Stimulated activated CD4-positive, alpha-beta T cell treated with anti-CD3 and anti-CD28 coated beads, Interleukin-12 subunit alpha, Interleukin-12 subunit beta, amount 100 ng/mL, for 48 hours (primary cell): ENCODE measurements at places on chromosomes 16 and 17.

DNA sequence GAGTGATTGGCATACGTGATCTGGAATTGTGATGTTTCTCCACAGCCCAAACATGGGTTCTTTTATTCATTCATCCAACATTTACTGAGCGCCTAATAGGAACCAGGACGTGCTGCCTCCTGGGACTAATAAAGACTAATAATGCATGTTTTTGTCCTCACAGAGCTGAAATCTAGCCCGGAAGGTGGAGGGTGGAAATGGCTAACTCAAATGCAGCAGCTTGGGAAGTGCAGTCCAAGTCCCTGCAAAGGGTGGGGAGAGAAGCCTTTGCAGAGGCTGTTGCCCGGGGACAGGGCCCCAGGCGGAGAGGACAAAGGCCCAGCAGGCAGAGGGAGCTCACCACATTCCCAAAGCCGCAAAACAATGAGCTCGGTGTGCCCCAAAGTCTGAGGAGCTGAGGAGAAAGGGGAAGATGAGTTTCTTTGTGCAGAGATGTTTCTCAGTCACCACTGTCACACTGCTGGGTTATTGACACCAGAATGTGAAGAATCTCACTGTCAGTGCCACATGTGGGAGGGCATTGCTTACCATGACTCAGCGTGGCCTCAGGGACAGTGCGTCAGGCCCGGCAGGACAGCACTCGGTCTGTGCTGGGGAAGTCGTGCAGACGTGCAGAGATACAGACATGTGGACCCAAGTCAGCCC is 118.2 kb upstream of the CHMP6 start:
- no peak for DNase-seq

GRCh38 chr17:69857412-69857835 is 217.6 kb upstream of the KCNJ16 start:
- DNase-seq = no peak

- no peak for DNase-seq
These were observed 14.7 kb downstream of the CCR7 start for GRCh38 chr17:40550608-40551007.

DNA sequence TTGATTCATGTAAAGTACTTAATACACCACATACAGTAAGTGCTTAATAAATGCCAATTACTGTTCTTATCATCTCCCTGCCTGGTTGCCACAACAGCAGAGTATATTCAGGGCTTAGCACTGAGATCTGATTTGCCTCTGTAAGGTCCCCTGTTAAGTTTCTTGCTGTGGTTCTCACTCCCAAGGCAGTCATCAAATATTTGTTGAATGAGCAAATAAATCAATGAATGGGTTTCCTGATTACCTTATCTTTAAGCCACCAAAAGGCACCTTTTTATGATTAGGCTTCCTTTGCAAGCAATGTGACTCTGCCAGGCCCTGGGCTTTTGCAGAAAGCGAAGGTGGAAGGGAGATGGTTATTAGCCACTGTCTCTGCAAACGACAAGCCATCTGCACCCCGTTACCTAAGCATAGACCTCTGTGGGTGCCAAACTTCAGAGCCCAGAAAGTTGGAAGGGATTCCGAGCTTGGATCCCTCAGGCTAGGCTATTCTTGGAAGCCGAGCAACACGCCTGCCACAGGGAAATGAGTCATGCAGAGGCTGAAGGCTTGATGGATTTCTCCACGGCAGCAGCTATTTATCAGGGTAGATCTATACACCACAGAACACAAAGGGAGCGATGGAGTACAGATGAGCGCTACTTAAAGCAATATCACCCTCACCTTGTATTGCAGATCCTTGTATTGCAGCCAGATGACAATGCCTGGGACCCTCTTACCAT is 102.0 kb downstream of the GRIN2A start:
- DNase-seq = no peak

DNA sequence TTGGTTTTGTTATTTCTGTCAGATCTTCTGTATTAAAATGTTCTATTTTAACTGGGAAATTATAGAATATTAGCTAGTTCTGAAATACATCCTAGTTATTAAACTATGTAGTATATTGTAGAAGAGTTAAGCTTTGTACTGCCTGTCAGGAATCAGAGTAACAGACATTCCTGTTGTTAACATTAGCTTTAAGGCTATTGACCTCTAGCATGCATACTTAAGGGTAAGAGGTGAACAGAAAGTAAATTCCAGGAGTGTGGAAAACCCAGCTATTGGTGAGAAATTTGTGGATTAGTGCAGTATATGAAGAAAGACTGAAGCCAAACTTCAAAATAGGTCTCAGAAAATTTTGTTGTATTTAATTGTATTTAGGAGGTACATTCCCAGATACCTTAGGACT is 111.3 kb downstream of the CHD9 start:
- no peak for DNase-seq

- no peak for DNase-seq
These were observed 24.8 kb downstream of the CD300LF start for GRCh38 chr17:74687886-74688285.

GRCh38 chr16:9417898-9418297 is 326.5 kb downstream of the HAPSTR1 start:
- DNase-seq = no peak

DNA sequence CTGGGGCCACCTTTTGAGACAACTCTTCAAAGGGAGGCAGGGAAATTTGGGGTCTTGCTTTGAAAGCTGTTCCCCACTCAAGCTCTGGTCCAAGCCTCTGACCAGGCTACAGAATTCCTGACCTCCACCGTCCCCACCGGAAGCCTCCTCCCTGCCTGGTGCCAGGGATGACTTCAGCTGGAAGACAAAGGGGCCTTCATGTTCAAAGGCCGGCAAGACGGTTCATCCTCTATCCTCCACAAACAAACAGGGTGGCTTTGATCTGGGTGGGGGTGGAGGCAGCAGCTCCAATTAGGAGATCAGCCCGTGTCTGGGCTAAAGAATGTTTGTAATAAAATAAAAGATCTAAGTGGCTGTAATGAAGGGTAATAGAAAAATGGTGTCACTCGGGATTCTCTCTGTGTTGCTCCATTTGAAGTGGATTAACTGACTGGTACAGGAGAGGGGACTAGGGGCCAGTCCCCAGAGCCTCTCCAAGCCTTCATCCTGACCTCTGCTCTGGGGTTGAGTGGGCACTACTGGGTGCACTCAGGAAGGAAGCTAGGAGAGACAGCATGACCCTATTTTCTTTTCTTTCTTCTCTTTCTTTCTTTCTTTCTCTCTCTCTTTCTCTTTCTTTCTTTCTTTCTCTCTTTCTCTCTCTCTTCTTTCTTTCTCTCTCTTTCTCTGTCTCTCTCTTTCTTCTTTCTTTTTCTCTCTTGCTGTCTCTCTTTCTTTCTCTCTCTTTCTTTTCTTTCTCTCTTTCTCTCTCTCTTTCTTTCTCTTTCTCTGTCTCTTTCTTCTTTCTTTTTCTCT is 27.5 kb upstream of the NKD1 start:
- DNase-seq = no peak

- no peak for DNase-seq
These were observed 73.8 kb downstream of the SDR42E1 start for GRCh38 chr16:81937305-81938038.

GRCh38 chr16:78675312-78675711 is 575.9 kb downstream of the WWOX start:
- DNase-seq = no peak

DNA sequence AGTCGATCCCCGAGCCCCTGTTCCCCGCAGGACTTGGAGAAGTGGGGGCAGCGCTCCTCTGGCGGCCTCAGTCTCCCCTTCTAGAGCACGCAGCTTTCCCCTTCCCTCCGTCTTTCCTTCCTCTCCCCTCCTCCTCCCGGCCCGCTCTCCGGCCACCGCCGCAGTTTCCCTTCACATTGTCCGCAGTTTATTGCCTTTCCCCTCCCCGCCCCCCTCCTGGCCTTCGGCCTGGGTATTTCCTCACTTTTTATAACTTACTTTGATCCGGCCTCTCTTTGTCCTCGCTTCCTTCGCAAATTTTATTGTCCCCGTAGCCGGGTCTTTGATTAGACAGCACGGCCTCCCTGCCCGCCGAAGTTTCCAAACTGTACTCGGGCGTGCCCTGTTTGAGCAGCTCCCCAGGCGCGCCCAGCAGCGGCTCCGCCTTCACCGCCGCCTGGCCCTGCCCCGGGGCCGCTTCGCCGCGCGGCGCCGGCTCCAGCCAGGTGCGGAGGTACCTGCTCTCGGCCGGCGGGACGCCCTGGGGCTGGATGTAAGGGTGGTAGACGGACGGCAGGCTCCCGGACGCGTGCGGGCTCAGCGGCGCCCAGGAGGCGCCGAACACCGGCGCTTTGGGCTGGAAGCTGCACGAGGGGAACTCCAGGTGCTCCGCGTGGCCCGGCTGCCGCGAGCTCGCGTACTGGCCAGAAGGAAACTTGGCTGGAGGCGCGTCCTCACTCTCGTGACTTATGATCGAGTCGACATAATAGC is 488 bp downstream of the HOXB9 start:
- DNase-seq = no peak

DNA sequence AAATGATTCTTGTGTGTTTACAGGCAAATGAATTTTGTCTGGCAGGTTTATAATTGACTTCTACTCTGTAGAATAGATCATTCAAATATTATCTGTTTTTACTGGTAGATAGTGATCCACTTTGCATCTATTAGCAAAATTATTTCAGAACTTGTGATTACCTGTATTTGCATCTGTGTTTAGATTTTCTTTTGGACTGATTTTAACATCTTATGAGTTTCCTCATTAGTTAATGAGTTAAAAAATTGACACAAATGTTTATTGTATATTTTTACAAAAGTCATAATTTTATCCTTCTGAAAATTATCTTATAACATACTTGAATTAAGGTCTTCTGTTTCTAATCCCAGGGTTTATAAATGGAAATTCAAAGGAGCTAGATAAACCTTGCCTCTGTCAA is 132.0 kb upstream of the KCNJ16 start:
- DNase-seq = no peak

DNA sequence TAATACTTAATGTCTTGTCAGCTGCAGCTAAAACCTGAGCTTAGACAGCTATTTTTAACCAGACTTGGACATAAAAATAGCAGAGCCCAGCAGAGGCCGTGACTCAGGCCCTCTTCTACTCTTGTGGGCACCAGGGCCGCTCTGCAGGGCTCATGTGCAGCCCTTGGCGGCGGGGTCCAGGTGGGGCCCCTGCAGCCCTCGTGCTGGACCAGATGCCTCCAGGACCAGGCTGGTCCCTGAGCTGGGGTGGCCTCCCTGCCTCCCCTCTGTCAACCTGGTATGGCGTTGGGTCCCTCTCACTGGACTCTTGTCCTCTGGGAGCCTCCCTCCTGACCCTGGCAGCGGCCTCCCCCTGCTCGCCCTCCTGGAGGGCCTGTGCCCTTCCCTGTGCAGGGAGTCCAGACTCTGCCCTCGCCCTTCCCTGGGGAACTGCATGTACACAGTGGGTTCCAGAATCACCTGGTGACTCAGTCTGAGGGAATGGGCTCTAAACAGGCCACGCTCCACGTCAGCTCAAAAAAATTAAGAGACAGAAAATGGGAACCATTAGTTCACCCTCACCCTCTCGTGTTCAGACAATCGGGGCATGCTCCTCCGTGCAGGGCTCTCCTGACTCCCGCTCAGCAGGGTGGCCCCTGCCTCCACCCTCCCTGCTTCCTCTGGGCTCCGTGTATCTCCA is 9.7 kb downstream of the CDK5R1 start:
- no peak for DNase-seq

- DNase-seq = no peak
These were observed 269.4 kb downstream of the BCAS3 start for GRCh38 chr17:60947100-60947499.

DNA sequence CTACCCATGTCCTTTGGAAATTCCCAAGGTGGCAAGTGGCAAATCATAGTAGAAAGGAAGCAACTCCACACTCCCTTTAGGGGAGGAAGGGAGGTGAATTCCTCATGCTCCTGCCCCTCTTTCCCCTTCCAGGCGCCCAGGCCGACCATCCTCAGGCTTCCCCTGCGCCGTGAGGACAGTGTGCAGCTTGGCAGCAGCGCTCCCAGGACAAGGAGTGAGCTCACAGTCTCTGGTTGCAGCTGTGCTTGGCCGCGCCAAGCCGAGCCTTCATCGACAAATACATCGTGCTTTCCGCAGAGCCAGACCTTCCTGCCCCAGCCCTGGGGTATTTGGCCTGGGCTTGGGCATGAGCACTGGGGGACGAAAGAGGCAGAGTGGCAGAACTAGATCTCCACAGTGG is 112.6 kb downstream of the ENGASE start:
- no peak for DNase-seq

GRCh38 chr16:49854188-49854795 is 1.6 kb downstream of the ZNF423 start:
- no peak for DNase-seq

GRCh38 chr16:77885571-77886295 is 97.4 kb downstream of the VAT1L start:
- DNase-seq = no peak

GRCh38 chr17:73103641-73104335 is 11.3 kb upstream of the SLC39A11 start:
- no peak for DNase-seq

DNA sequence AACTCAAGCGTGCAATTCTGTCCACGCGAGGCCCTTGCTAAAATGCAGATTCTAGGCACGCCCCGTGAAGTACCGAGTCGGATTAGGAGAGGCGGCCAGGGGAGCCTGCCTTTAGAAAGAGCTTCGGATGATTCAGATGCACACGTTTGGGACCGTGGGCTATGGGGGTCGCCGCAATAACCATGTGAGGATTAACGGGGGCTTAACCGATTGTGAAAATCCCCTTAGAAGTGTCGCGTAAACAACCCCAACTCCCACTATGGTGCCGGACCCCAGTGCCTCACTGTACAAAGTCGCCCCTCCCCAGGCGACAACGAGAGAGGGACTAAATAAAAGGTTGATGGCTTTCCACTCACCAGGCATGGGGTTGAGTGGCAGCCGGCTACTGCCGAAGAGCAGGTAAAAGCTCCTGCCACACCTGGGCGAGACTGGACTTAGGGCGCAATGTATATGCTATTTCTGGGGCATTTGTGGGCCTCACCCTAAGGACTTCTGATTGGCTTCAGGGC is 635 bp upstream of the SP2 start:
- peak; percentile 4 for DNase-seq

DNA sequence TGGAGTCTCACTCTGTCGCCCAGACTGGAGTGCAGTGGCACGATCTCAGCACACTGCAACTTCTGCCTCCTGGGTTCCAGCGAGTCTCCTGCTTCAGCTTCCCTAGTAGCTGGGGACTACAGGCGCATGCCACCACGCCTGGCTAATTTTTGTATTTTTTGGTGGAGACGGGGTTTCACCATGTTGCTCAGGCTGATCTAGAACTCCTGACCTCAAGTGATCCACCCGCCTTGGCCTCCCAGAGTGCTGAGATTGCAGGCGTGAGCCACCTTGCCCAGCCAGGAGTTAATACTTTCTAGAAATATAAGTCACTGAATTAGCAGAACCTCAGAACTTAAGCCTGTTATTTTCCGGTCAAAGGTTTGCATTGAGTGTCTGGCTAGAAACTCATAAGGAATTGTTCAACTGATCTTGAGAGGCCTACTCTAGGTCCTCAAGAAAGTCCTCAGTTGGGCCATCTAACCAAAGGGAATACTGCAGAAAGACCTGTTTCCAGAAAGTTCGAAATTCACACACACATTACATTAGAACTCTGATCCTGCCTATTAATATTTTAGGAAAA is 1.4 kb downstream of the TMEM220 start:
- DNase-seq = no peak

DNA sequence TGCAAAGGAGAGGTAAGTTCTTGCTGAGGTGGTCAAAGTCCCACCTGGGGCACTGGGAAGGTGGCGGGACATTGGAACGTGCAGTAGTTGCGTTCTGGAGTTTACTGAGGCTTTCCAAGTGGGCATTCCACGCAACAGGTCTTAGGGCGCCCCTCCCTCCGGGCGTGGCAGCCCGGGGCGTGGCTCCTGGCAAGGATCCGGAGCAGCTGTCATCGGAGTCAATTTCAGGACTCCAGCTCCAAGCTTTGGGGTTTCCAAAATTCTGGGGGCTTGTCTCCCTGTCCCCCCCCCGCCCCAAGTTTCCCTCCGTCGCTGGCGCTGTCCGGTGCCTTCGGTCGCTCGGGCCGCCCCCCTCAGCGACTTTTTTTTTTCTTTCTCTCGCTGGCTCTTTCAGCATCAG is 43.1 kb upstream of the AMZ2 start:
- no peak for DNase-seq
